ENCODE measurements at places on chromosomes 3 and 15.

DNA sequence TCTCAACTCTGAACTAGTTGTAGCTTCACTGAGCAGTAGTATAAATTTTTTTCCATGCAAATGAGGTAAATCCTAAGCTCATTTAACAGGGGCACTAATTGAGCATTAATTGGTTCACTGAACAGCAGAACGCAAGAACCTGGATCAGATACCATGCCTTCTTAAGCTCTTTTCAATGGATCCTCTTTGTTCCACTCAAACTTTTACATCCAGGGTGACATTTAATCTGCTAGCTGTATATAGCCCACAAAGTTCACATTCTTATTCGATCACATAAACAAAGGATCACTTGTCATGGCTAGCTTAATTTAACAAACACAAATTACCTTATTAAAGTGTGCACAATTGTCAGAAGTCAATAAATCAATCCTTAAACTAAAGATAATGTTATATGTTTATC lies 281.6 kb downstream of the CNTN6 start:
- H3K4me3 ChIP-seq = no peak overlapping the region
- no peak for DNase-seq
- no peak overlapping the region for H3K27ac ChIP-seq
- no peaks in the 10 kb centered on the region for H3K4me1 ChIP-seq

DNA sequence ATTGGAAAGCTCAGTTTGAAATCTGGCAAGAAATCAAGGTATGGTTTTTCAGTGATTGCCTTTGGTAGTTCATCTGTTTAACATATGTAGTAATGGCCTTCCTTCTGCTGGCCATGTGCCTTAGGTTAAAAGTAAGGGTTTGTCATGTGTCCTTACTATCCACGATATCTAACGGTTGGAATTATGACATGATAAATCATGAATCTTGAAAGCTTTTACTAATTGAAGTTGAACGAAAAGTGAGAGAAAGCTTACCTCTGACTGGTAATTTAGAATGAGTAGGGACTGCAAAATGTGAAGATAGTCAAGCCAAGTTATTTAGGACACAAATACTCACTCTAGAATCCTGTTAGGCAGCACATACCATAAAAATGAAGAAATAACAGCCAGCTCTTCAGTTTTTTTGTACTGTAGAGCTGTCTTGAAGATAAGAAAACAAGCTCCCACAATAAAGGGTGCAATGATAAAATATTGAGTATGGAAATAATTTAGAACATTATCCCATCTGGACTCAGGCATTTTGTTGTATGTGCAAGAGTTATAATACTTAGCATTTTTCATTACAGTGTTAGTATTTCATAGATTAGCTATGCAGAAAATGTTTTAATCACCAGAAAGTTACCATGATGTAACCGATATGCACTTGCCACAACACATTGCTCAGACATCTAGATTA lies 303.4 kb downstream of the ZNF385D start:
- H3K27ac ChIP-seq = no peak overlapping the region
- H3K4me1 ChIP-seq = no peaks in the 10 kb centered on the region
- no peaks in the 10 kb centered on the region for H3K36me3 ChIP-seq
- H3K27me3 ChIP-seq = no peaks in the 10 kb centered on the region
- no peak overlapping the region for H3K4me3 ChIP-seq

GRCh38 chr15:43998607-43999006 lies 171.8 kb downstream of the WDR76 start:
- DNase-seq = no peak
- H3K36me3 ChIP-seq = no peaks in the 10 kb centered on the region
- H3K4me1 ChIP-seq = no peaks in the 10 kb centered on the region
- no peak overlapping the region for H3K27ac ChIP-seq

DNA sequence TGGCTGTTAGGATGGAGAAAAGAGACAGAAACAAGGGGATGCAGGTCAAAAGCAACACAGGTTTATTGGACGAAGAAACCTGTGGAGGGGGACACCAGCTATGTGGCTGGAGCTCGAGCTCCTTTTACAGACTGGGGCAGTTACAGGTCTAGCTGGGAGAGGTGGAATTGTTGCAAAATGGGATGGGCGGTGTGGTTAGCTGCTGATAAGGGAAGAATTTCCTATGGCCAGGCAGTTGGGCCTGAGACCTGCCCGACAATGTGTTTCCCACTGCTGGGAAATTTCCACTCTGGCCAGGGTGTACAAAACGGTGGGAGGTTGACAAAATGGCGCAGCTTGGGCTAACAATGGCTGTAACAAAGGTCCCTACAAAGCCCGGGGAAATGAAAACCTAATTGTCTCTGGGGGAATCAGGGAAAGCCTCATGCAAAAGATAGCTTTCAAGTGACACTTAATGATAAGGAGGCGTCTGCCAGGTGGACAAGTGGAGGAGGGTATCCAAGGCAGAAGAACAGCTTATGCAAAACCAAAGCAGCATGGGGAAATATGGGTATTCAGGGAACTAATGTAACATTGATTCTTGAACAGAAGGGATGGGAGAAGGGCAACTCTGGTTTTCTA lies 137.4 kb upstream of the SGO1 start:
- H3K4me1 ChIP-seq = no peaks in the 10 kb centered on the region
- DNase-seq = no peak
- no peak overlapping the region for H3K27ac ChIP-seq
- no peaks in the 10 kb centered on the region for H3K27me3 ChIP-seq
- H3K36me3 ChIP-seq = no peaks in the 10 kb centered on the region
- H3K4me3 ChIP-seq = no peak overlapping the region

GRCh38 chr15:46460431-46461094 lies 825.7 kb downstream of the SQOR start:
- no peaks in the 10 kb centered on the region for H3K4me1 ChIP-seq
- no peak overlapping the region for H3K4me3 ChIP-seq
- DNase-seq = no peak
- no peaks in the 10 kb centered on the region for H3K27me3 ChIP-seq

DNA sequence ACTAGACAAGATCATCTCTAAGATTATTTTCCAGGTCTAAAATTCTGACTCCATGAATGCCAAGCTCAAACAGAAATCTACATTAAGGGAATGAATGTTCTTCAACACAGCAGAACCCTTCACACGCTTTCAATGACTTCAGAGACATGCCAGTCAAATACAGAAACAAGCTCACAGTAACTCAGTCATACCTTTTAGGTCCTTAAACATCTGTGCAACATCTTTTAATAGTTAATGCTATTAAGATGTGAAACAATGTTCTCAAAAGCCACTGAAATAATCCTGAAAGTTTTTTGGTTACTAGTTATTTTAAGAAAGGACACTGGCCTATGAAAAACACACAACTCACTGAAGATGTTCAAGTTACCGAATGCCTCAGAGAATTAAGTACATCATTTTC lies 2.5 kb downstream of the DLG1 start:
- H3K4me1 ChIP-seq = peaks cover 45% of the 10 kb centered on the region
- H3K36me3 ChIP-seq = peaks cover 29% of the 10 kb centered on the region
- no peak for DNase-seq
- peak overlapping the region; percentile 31 for H3K4me3 ChIP-seq

- no peaks in the 10 kb centered on the region for H3K4me1 ChIP-seq
- H3K27ac ChIP-seq = no peak overlapping the region
- H3K27me3 ChIP-seq = no peaks in the 10 kb centered on the region
- no peak for DNase-seq
- H3K36me3 ChIP-seq = no peaks in the 10 kb centered on the region
Observed at GRCh38 chr3:61669668-61670299, 108.4 kb downstream of the PTPRG start.

DNA sequence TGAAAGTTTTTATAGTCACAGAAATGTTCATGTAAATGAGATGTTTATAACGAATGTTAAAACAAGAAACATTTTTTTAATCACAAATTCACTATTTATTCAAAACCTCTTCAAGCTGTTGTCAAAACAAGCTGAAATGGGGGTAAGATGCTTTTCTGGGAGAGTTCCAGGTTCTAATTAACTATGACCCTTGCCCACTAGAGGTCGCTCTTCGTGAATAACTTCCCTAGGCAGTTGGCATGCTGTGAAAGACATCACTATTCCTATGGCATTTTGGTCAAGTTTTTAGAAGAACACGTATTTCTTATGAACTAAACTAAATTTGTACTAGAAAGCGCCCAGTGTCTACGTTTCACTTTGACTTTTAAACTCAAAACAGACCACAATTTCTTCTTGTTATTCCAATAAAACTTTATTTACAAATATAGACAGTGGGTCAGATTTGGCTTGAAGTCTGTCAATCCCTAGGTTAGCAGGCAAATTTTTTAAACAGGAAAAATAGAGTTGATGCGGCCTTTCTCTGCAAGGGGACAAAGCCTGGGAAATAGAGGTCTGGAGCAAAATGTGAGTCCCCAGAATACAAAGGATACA lies 62.8 kb upstream of the CMTM8 start:
- peak; percentile 73 for DNase-seq
- H3K4me3 ChIP-seq = no peak overlapping the region
- peaks cover 13% of the 10 kb centered on the region for H3K36me3 ChIP-seq
- H3K27ac ChIP-seq = no peak overlapping the region

DNA sequence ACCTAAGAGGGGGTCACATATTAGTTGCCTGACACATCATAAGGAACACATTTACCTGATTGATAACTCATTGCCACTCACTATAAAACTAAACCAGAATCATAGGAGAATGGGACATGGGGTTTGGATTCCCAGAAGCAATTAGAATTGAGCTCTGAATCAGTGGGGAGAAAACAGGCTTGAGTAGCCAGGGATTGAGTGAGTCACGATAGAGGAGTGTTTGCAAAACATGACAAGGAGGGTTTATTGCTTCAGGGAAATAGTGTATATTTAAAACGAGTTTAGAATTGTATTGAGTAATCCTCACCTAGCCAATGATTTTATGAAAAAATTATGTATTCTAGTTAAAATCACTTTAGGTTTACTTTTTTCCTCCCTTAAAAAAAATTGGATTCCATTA lies 101.1 kb upstream of the THRB start:
- no peak for DNase-seq
- H3K36me3 ChIP-seq = no peaks in the 10 kb centered on the region
- no peaks in the 10 kb centered on the region for H3K4me1 ChIP-seq
- H3K27ac ChIP-seq = no peak overlapping the region

DNA sequence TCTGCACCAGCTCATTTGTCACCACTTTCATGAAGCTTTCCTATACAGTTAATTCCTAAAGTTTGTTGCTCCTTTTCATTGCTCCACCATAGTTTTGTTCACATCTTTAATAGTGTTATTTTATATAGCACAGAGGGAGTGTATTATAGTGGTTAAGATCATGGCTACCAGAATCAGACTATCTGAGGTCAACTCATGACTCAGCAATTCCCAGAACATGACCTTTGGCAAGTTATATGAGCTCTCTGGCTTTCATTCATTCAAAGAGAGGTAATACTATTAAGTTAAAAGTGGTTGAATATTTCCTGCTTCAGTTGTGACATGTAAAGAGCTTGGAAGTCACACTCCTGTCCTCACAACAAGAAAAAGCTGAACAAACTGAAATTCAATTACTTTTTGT lies 1073.5 kb downstream of the NAALADL2 start:
- H3K4me1 ChIP-seq = no peaks in the 10 kb centered on the region
- no peak for DNase-seq
- H3K27me3 ChIP-seq = no peaks in the 10 kb centered on the region
- no peak overlapping the region for H3K4me3 ChIP-seq
- no peak overlapping the region for H3K27ac ChIP-seq

GRCh38 chr3:150798122-150798618 lies 35.2 kb upstream of the SIAH2 start:
- no peak overlapping the region for H3K4me3 ChIP-seq
- no peaks in the 10 kb centered on the region for H3K36me3 ChIP-seq
- H3K4me1 ChIP-seq = peaks cover 10% of the 10 kb centered on the region
- DNase-seq = no peak
- no peak overlapping the region for H3K27ac ChIP-seq

- H3K36me3 ChIP-seq = no peaks in the 10 kb centered on the region
- no peak for DNase-seq
- no peaks in the 10 kb centered on the region for H3K27me3 ChIP-seq
Observed at GRCh38 chr3:46712191-46713049, 5.2 kb downstream of the PRSS50 start.

GRCh38 chr3:184386047-184386806 lies 6.4 kb downstream of the CHRD start:
- peaks cover 26% of the 10 kb centered on the region for H3K27me3 ChIP-seq
- H3K27ac ChIP-seq = no peak overlapping the region
- no peak for DNase-seq
- no peaks in the 10 kb centered on the region for H3K4me1 ChIP-seq
- H3K4me3 ChIP-seq = no peak overlapping the region
- no peaks in the 10 kb centered on the region for H3K36me3 ChIP-seq

- no peaks in the 10 kb centered on the region for H3K4me1 ChIP-seq
- no peak for DNase-seq
- H3K27ac ChIP-seq = no peak overlapping the region
- peaks cover 2% of the 10 kb centered on the region for H3K36me3 ChIP-seq
- H3K27me3 ChIP-seq = no peaks in the 10 kb centered on the region
Observed at GRCh38 chr15:67611370-67612369, 69.2 kb downstream of the MAP2K5 start.

GRCh38 chr3:66431494-66431893 lies 69.3 kb downstream of the LRIG1 start:
- DNase-seq = no peak
- H3K27me3 ChIP-seq = no peaks in the 10 kb centered on the region
- no peak overlapping the region for H3K4me3 ChIP-seq
- peaks cover 12% of the 10 kb centered on the region for H3K4me1 ChIP-seq

- no peak overlapping the region for H3K27ac ChIP-seq
- no peaks in the 10 kb centered on the region for H3K27me3 ChIP-seq
- DNase-seq = no peak
- no peaks in the 10 kb centered on the region for H3K36me3 ChIP-seq
- no peak overlapping the region for H3K4me3 ChIP-seq
Observed at GRCh38 chr3:111277226-111277625, 205.6 kb downstream of the NECTIN3 start.

DNA sequence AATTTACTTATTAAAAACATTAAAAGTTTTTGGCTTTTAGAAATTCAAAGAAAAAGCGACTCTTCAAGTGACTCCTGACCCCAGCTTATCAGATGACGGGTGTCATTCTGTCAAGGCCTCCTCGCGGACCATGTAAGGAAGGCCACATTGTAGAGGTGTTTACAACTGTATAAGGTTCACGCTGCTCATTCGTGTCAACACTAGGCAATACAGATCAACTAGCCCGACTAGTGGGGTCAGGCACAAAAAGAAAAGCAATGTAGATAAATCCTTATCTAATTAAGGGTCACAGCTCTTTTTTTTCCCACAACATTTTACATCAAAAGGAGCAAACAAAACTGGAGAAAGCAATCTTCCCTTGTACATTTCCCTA lies 207.5 kb upstream of the NR2F2 start:
- DNase-seq = no peak
- no peak overlapping the region for H3K27ac ChIP-seq
- no peak overlapping the region for H3K4me3 ChIP-seq
- H3K36me3 ChIP-seq = no peaks in the 10 kb centered on the region
